ENCODE measurements at places on chromosomes 13 and 19.

GRCh38 chr13:63124863-63125262 is 1709.2 kb upstream of the PCDH20 start:
- no peak for DNase-seq

DNA sequence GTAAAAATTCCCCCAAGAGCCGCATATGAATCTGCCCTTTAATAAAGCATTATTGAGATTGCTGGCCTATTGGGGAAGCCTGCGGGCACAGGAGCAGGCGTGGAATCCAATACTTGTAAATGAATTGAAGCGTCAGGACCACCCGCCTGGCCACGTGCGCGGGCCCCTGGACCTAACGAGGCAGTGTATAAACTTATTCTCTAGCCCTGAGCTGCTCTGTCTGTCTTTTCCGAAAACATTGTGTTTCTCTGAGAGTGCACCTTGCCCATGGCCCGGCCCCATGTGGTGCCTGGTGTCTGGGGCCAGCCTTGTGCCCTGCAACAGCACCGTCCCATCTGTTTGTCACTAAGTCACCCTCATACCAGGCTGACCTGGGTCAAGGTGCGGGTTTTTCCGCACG is 14.4 kb downstream of the UBXN6 start:
- no peak for DNase-seq

DNA sequence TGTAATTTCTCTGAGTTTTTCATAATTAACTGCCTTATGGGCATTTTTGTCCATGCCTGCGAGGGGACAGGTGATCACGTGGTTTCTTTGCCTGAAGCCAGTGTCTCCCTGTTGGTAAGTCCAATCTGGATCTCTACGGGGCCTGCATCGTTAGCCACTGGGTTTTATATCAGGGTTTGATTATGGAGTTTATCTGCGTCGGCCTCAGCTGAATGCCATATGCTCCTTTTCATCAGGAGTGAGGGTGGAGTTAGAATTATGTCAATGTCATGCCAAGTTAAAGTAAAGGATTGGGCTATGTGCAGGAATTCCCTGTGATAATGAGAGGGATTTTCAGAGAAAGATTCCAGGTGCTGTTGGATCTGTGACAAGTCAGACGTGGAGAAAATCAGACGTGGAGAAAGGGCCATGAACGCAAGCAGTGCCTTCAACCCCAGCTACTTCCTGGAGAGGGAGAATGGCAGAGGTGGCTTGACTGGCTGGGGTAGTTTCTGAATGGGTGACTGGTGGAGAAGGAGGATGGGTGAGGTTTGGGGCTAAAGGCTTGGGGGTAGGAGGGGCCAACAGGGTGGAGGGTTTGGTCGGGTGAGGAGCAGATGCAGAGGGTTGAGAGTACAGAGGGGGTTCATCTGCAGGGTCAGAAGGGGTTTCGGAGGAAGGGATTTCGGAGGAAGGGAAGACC is 24.3 kb downstream of the TMEM255B start:
- no peak for DNase-seq

DNA sequence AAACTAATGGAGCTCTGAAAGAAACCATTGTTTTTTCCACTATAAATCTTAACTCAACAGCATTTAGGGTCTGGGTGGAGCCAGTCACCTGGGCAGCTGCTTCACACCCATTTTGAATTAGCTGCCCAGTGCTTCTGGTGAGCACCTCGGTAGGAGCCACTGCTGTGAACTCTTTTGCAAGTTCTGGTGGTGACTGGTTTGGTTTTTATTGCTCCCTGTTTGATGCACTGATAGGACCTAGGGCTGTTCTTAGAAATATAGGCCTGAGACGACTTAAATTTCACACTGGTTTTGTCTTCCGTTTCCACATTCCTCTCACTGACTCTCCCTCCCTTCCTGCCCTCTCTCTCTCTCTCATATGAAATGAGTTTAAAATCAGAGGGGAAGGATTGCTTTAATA is 103.9 kb downstream of the GGACT start:
- no peak for DNase-seq

DNA sequence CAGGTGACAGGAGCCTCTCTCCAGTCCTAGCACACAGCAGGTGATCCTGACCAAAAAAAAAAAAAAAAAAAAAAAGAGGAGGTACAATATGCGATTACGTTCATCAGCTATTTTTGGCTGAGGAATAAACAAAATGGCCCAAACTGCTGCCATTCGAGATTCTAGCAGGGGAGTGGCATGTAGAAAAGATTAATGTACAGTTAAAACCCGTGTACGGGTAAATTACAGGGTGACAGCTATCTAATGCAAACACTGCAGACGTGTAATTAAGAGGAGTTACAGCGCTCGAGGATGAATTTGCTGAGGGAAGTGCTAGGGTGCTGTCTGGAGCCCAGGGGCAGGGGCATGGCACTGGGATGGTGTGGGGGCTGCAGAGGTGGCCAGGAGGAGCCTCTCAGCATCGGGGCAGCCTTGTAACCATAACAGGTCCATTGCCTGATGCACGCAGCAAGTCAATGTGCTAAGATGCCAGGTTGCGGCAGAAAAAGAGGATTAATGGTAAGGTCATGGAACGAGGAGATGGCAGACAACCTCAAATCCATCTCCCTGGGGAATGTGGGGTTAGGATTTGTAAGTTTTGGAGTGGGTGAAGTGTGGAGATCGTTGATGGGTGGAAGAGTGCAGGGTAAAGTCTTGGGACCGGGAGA is 17.4 kb downstream of the CHST8 start:
- no peak for DNase-seq

- no peak for DNase-seq
Measured at GRCh38 chr13:98798849-98799645, 46.6 kb upstream of the SLC15A1 start.

DNA sequence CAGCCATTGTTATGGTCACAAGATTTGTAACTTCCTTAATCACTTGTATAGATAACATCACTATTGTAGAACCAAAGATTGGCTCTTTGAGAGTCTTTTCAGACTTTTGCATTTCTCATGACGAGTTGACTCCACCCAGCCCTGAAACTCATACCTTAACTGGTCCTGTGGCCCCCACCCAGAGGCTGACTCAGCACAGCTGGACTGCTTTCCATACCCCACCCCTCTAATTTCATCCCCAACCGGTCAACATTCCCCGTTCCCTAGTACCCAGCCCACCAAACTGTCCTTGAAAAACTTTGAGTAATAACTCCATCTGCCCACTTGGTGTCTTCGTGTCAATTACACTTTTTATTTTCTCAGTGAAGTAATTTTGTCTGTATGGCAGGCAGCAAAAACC is 32.1 kb upstream of the SLITRK1 start:
- no peak for DNase-seq

DNA sequence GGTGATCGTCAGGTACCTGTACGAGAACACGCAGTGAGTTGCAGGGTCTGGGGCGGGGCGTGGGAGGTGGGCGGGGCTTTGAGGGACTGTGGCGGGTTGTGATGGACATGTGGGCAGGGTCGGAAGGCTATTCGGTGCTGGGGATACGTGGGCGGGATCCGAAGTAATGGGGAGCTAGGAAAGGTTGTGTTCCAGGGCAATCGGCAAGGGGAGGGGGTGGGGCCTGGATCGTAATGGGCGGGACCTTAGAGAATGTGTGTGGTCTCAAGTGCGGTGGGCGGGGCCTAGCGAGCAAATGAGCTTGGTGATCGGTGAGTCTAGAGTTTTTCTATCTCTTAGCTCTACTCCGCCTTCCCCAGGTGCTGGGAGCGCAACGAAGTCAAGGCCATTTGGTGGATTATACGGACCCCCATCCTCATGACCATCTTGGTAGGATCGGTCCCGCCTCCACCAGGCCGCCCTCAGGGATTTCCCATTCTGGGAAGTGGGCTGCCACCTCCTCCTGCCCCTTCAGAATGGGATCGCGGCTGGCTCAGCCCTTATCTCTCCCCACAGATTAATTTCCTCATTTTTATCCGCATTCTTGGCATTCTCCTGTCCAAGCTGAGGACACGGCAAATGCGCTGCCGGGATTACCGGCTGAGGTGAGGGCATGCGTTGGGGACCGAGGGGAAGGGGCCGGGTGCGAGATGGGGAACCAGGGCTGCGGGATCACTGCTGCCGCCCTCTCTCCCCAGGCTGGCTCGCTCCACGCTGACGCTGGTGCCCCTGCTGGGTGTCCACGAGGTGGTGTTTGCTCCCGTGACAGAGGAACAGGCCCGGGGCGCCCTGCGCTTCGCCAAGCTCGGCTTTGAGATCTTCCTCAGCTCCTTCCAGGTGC is 9.6 kb downstream of the GIPR start:
- no peak for DNase-seq

- no peak for DNase-seq
Measured at GRCh38 chr19:34208291-34208884, 36.1 kb downstream of the LSM14A start.

DNA sequence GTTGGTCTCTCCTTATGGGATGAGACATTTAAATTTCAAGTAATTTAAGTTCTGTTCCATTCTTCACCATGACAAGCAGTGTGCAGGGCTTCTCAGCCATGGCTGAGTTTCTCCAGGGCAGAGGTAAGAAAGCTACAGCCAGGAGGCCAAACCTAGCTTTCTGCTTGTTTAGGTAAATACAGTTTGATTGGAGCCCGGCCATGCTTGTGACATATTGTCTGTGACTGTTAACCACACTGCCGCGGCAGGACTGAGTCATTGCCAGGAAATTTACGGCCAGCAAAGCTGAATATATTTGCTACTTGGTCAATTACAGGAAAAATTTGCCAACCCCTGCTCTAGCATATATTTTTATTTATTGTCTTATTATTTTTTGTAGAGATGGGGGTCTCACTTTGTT is 10.7 kb downstream of the NLRP8 start:
- no peak for DNase-seq

GRCh38 chr13:104837756-104838155 is 1697.7 kb downstream of the EFNB2 start:
- DNase-seq, result no peak

- DNase-seq, result no peak
Measured at GRCh38 chr19:47776568-47776967, 1.9 kb upstream of the SELENOW start.

- no peak for DNase-seq
Measured at GRCh38 chr19:43618921-43619261, 538 bp downstream of the ZNF428 start.

GRCh38 chr13:88764103-88764502 is 1092.9 kb downstream of the SLITRK5 start:
- no peak for DNase-seq

GRCh38 chr13:114107686-114108081 is 24.7 kb downstream of the RASA3 start:
- no peak for DNase-seq

GRCh38 chr13:31545616-31546015 is 193.7 kb upstream of the RXFP2 start:
- DNase-seq, result no peak

DNA sequence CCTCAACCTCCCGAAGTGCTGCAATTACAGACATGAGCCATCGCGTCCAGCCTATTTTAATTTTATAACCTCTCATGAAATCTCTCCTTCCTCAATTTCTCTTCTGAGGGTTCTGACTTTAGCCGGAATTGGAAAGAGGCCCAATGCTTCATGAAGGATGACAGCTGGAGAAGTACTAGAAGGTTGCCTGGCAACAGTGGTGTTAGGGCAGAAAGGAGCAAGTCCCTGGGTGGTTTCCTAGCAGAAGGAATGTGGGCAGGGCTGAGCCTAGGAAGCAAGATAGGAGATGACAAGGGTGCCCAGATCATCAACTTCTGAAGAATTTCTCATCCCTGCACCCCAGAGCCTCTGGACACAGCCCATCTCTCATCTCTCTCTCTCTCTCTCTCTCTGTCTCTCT is 25.8 kb downstream of the CACNG6 start:
- no peak for DNase-seq

DNA sequence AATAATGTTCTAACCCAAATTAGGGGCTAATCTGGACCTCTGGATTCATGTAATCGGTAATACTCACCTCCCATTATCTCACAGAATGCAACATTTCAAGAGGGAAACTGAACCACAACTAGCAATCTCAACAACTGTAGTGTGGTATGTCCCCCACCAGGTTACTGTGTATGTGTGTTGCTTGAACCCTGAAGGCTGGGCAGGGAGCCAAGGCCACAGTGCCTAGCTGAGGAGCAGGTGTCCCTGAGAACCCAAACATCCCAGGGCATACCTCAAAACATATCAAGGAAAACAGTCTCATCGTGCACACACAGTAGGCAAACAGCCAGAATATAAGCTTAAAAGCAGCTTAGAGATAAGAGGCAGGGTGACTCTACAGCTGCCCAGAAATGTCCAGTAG is 20.5 kb upstream of the NEK3 start:
- DNase-seq, result no peak

DNA sequence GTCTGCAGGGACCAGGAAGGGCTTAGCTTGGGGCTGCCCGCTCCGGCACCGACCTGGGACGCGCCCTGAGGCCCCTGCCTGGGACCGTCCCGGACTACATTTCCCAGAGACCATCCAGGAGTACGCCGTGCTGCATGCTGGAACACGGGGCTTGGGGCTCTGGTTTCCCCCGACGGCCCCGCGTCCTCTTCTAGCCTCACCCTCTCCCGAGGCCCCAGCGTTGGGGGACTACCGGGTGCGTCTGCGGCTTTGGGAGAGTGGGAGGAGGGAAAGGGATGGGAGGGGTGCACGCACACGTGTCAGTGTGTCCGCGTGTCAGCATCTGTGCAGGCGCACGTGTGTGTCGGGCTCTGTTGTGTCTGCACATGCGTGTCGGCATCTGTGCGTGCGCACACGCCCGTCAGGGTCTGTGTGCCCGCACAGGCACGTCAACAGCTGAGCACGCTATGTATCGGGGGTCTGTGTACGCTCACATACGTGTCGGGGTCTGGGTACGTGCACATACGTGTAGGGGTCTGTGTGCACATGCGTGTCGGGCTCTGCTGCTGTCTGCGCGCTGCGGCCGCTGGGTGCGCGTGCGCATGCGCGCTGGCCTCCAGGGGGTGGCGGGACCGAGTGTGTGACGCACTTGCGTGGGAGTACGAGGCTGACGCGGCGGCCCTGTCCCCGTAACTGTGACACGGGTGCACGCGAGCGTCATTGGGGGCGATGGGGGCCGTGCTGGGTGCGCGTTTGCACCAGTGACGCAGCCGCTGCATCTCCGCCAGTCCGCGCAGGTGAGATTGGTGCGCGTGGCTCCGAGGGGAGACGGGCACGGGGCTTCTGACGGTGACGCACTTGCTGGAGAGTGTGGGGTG is at the start of gene ZNF331:
Gene ZNF331 (plus strand): TSS at position 625 of the 857 bp plus-strand sequence. CDS start 31,232 bp downstream, outside the sequence.
- DNase-seq, result no peak

Data from vagina (tissue), 2 donors.